ENCODE measurements at places on chromosomes 5 and 9.

DNA sequence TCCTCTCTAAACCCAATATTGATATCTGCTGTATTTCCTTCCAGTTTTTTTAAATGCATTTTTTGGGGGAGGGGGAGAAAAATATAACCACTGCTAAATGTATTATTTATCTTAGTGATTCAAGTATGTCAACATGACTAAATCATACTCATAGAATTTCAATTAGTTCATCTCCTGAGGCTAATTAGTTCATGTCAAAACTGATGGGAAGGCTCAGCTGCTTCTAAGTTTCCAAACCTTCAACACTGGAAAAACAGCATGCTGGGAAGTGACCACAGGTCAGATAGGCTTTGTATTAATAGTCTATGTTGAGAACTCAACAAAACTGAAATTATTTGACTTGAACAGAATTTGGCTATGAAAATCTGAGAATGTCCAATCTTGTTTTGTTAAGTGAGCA, 118.7 kb downstream of the TTLL11 start:
- no peak for DNase-seq

- no peak for DNase-seq
Observed at GRCh38 chr5:119878712-119879111, 249.4 kb downstream of the FAM170A start.

- no peak for DNase-seq
Observed at GRCh38 chr9:132547976-132548730, 34.3 kb upstream of the BARHL1 start.

DNA sequence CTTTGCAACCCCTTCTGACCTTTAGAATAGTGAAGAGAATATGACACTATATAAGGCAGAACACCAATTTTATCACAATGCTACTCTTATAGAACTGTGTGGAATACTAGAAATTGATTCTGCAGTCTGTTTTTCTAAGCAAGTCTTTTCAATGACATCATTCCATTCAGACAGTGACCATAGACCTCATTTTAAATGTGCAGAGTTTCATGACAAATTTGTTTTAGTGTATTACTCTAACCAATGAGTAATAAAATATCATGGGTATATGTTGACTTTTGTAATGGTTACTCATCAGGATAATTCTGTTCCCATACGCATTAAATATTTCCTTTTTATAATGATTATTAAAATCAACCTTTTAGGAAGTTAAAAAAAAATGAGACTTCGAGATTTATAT, 219.9 kb downstream of the COX7C start:
- DNase-seq: no peak

GRCh38 chr5:167489202-167489601, 802.2 kb upstream of the WWC1 start:
- DNase-seq: no peak

GRCh38 chr9:91199739-91200497, 161.8 kb downstream of the AUH start:
- no peak for DNase-seq

- DNase-seq: no peak
Observed at GRCh38 chr5:64339769-64340168, 166.0 kb upstream of the RGS7BP start.

Measured in hindlimb muscle (tissue), 1 donor.